ENCODE measurements at places on chromosomes 1 and 21.

DNA sequence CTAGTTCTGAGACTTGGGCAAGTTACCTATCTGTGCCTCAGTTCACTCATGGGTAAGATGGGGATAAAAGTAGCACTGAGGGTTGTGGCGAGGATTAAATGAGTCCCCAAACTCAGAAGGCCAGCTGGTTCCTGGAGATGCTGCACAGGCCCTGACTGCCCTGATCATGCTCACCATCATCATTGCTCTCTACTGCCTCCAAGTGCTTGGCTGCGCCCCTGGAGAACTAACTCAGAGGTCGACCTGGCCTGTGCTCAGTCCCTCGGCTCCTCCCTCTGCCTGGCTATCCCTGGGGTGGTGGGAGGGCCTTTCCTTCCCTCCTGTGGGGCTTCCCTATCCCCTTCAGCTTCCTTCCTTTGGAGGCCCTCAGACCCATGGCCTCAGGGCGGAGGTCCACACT, 5.6 kb downstream of the SLC5A9 start:
- DNase-seq = no peak

GRCh38 chr1:230515451-230516145, 89.5 kb upstream of the PGBD5 start:
- DNase-seq = no peak

DNA sequence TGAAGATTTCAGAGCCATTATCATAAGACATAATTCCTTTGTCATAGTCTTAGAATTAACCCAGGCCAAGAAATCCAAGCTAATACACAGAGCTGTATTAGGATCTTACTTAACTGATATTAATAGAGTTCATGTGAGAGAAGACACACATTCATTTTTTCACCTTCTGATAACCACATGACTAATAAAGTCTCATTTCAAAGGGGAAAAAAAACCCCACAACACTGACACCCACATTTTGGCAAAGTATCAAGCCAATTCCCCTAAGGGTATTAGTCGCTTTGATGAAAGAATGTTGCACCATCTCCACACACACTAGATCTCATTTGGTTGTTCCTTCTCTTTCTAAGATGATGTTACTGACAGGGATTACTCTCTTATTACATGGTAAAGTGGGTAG, 344.4 kb upstream of the ESRRG start:
- DNase-seq = no peak

GRCh38 chr1:151542710-151543129, 2.6 kb downstream of the TUFT1 start:
- peak; percentile 98 for DNase-seq

DNA sequence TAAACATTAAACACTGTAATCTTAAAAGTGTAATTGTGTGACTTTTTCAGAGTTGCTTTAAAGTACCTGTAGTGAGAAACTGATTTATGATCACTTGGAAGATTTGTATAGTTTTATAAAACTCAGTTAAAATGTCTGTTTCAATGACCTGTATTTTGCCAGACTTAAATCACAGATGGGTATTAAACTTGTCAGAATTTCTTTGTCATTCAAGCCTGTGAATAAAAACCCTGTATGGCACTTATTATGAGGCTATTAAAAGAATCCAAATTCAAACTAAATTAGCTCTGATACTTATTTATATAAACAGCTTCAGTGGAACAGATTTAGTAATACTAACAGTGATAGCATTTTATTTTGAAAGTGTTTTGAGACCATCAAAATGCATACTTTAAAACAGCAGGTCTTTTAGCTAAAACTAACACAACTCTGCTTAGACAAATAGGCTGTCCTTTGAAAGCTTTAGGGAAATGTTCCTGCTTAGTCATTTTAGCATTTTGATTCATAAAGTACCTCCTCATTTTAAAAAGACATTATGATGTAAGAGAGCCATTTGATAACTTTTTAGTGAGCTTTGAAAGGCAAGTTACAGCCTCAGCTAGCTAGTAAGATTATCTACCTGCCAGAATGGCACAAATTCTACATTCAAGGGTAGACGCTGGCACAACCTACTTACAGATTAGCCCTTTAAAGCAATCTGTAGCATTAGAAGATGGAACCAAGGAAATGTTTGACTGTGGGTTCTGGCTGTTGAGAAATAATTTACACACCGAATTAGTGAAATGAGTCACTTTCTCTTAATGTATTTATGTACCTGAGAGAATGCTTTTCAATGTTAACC, 9.4 kb downstream of the SOD1 start:
- no peak for DNase-seq

DNA sequence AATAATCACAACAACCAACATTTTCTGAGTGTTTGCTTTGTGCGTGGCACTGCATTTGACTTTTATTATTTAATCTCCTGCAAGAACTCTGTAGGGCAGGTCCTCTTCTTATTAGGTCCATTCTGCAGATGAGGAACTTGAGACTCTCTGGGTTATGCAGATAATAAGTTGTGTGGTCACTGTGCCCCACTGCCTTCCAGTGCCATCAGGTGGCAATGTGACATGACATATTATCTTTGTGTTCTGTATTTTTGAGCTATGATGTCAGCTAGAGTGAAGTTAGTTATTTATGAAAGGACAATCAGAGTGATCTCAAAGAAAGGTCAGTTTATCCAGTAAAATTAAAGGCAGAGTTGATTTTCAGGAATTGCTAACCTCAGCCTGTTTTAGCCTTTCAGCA, 196.0 kb downstream of the FMN2 start:
- no peak for DNase-seq

DNA sequence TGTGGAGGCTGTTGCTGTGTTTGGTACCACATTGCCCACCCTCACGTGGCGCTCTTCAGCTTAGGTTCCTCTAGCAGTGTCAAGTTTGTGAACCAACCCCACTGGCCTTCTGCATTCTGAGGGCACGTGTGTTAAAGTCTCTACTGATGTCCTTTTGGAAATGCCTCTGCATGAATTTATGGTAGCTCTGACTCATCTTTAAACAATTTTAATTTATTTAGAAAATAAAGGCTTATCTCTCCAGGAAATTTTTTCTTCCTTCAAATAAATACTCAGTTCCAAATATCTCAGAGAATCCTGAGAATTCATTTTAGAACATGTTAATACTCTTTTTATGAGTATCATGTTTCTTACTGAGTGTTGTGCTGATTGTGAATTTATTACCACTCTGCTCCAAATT, 5.5 kb downstream of the CD1D start:
- no peak for DNase-seq

All from fibroblast of skin of abdomen (primary cell).